ENCODE measurements at places on chromosomes 13 and 19.

GRCh38 chr13:38421590-38422560 is 72.2 kb downstream of the UFM1 start:
- no peak for DNase-seq

- DNase-seq = no peak
Measured at GRCh38 chr13:51998723-51999509, 12.3 kb downstream of the ATP7B start.

- DNase-seq = no peak
Measured at GRCh38 chr19:49264258-49264657, 60.7 kb downstream of the SLC6A16 start.

DNA sequence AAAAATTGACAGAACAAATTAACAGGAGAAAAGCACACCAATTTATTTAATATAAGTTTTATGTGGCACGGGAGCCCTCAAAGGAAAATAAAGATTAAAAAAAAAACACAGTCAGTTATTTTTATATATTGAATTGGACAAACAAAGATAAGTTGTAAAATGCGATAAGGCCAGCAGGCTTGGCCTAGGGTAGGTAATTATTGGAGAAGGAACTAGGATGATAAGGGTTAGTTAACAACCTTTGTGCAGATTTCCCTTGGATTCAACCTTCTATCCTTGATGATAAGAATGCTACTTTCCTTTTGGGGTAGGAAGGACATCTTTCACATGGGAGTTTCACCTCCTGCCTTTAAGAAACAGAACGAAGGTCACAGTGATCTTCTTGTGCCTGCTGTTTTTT is 252.8 kb downstream of the SHISA2 start:
- no peak for DNase-seq

Data from stimulated activated CD4-positive, alpha-beta T cell treated with anti-CD3 and anti-CD28 coated beads, Interleukin-2, amount 100 ng/mL, for 24 hours (primary cell).